ENCODE measurements at places on chromosomes 1 and 21. TPM values are rescaled to one million over a fixed set of nuclear protein-coding genes. Genes with fewer than 3 reads are reported as not detected.

Gene CADM3
- total RNA-seq = 4.3 TPM

Gene ZNF683
- not detected for total RNA-seq

Gene PGBD5
- 0.38 TPM for total RNA-seq

Gene C1orf94
- total RNA-seq = not detected

Gene AJAP1
- 2.3 TPM for total RNA-seq

Gene SPATA1
- 1.7 TPM for total RNA-seq

Gene LRRC7
- 0.24 TPM for total RNA-seq

Gene SLAMF8
- 4.1 TPM for total RNA-seq

Gene RPE65
- not detected for total RNA-seq

Gene ST6GALNAC3
- total RNA-seq = 0.79 TPM

Gene SV2A
- total RNA-seq = 0.49 TPM

DNA sequence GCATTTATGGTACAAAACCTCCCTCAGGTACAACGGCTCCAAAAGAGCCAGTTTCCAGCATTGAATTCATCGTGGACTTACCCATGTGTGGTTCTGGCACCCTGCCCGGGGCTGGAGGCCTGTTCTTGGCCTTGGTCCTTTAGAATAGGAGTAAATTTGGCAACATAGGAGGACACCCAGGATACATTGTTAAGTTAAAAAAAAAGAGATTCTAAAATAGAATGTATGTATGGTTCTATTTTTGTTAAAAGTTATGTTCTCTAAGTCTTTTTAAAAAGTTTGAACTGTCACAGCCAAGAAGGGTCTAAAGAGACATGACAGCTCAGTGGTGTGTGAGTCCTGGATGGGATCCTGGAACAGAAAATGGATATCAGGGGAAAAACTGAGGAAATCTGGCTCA lies 25.9 kb downstream of the EPHX1 start:
- DNase-seq = no peak

DNA sequence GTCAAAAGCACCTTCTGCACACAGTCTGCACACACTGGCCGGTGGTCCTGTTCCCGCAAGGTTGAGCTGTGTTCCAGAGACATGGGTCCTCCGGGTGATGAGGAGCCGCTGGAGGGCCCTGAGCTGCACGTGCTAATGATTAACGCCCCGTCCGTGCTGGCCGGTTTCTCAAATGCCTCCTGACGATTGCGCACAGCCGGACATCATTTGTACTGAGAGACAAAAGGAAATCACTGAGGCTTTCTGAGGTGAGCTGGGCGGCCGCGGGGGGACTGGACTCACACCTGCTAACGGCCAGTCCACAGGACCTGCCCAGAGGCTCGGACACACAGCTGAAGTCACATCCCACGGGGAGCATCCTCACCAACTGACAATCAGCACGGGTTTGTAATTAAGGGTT lies 29.2 kb downstream of the POFUT2 start:
- peak; percentile 77 for DNase-seq

- DNase-seq = no peak
Measured at GRCh38 chr1:246583448-246584185, 17.4 kb downstream of the CNST start.

DNA sequence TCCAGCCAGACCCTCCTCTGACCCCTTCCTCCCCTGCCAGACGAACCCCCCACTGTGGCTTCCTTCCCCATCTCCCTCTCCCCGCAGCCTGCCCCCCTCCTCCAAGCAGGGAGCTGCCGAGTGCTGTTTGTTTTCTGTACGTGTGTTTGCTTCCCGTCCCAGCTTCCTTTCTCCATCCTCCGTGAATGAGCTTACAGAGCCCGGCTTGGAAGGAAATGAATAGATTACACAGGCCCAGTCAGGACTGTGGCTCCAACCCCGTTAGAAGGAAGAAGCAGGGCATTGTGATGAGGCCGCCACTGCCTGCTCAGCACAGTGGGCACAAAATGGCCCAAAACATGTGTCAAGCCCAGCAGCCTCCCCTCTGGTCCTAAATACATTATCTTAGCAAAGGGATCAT lies 123.2 kb downstream of the IGSF21 start:
- DNase-seq = no peak

DNA sequence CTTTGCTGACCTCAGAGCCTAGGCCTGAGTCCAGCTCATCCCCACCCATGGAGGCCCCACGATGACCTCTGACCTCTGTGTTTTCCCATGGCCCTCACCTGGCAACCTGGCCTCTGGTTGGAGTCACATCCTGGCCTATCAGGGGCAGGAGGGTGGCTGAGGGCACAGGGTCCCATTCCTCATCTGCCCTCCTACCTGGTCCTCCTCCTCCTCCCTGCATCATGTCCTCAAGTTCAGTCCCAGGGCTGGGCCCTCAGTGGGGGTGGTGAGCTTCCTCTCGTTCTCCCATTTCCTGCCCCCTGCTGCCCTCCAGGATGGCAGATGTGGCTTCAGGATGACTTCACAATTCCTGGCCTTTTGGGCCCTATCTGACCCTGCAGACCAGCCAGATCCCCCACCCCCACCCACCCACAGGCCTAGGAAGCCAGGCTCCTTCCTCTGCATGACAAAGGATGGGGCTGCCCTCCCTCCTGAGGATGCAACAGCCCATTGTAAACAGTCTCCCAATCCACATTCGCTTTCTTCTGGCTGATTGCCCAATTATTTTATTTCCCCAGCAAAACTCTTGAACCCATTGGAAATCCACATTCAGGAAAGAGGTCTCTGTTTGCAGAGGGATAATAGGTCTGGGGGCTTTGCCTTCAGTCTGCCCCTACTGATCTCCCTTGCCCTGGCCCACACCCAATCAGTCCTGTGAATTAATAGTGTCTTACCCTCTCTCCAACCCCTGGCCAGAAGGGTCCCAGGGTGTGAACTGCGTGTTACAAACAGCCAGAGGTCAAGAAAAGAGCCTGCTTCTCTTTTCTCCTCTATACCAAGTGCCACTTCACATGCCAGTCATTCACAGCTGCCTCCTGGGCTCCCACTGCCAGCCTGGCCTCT lies 10.3 kb upstream of the LEFTY1 start:
- DNase-seq = no peak

- peak; percentile 7 for DNase-seq
Measured at GRCh38 chr1:3055051-3055450, 14.0 kb upstream of the PRDM16 start.

- no peak for DNase-seq
Measured at GRCh38 chr1:10280439-10281350, 70.3 kb downstream of the KIF1B start.

DNA sequence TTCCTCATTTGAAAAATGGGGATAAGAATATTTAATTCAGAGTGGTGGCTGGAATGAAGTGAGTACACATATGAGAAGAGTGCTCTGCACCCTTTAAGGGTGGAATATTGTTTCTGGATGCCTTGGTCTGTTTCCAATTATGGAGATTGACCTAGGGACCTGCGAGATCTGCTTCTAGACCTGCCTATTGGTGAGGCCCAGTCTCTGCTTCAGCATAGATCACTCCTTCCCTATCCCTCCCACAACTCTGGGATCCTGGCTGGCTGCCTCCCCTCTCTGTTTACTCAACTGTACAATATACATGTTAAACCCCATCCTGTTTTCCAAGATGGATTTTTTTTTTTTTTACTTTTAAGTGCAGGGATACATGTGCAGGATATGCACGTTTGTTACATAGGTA lies 6.4 kb upstream of the LDLRAD1 start:
- DNase-seq = no peak

DNA sequence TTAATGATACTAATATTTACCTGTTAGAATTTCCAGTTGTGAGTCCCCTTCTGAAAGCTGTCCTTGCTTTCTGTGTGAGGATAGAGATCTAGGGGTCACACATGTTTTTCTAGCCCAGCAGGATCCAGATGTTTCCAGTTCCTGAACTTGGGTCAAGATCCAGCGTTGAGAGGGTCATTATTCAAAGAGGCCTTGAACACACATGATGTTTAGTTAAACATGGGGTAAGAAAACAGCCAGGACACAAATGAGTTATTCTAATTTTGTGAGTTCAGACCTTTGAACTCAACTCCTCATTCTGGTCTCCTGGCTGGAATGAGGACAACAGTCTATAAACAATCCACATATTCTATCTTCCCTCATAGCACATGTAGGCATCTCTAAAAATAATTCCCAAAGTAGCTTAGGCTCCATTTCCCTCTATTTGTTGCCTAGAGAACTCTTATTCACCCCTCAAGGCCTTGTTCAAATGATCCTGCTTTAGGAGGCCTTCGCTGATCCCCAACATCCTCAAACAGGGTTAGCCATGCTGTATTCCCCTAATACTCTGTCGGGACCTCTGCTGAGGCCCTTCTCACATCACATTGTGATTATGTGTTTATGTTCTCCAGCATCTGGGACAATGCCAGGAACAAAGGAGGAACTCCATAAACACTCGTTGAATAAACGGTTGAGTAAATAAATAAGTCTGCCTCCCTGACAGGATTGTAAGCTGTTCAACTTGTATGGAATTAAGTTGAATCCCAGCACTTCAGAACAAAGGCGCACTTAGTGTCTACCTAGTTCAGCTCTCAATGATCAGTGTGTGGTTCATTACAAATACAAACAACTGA lies 15.0 kb upstream of the KCNN3 start:
- no peak for DNase-seq

DNA sequence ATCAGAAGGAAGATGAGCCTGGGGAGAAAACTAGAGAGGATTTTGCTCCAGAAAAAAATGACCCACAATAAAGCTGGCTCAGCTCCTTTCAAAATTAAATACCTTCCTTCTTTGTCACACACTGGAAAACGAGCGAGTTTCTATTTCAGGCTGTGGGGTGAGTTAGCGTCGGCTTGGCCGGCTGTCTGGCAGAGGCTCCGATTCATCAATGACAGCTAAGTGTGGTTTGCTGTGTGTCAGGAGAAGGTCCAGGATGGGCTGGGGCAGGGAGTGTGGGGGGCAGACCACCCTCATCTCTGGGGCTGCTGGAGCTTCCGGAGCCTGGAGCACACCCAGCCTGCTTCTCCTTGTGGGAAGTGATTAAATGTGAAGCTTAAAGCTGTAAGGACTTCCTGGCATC lies 120.2 kb downstream of the ETS2 start:
- DNase-seq = no peak

DNA sequence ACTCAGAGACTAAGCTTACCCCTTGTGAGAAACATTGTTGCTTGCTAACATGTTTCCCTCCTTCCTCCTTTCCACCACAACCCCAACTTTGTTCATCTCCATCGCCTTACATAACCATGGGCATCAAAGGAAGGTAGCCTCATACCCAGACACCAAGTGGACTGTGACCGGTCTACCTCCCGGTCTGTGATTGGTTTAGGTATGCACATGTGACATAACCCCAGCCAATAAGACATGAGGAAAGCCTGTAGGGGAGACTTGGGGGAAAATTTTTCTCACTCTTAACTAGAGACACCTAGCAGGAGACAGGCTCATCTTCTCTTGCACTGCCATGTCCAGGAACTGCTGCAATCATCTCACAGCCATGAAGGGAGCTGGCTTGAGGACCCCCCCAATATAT lies 120.7 kb downstream of the CDC7 start:
- no peak for DNase-seq

GRCh38 chr1:171252482-171252881 lies 4.2 kb downstream of the FMO1 start:
- DNase-seq = no peak

DNA sequence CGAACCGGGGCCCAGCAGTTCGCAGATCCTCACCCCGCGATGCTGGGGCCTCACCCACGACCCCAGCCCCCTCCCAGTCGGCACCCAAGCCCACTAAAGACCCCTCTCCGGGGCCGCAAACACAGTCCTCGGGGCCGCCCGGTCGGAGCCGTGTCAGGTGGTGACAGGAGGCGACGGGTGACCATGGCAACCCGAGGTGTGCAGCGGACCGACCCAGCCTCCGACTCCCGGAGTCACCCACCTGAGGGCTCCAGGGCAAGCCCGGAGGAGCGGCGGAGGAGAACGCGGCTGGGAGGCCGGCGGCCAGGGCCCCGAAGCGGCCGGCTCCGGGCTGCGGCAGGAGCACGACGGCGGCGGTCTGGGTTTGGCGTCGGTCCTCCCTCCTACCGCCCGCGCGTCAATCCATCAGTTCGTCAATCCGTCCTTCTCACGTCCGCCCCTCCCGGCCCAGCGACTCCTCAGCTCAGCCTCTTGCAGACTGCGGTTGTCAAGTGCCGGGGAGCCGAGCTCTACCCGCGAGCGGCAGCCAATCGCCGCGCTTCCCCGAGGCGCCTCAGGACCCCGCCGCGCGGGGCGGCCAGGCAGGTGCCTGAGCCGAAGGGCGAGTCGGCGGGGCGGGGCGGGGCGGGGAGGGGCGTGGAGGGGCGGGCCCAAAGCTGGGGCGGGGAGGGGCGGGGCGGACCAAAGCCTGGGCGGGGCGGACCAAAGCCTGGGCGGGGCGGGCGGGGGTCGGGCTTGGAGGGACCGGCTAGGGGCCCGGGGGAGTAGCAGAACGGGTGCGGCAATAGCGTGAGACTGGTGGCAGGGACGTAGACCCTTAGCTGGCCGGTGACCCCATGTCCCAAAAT lies at the start of gene WDR47:
WDR47 (minus strand) TSS at position 482 of the 848 bp plus-strand sequence. CDS start 18,590 bp downstream, outside the sequence.
- peak; percentile 97 for DNase-seq

GRCh38 chr1:8425150-8425780 lies 107.4 kb downstream of the SLC45A1 start:
- no peak for DNase-seq

- DNase-seq = no peak
Measured at GRCh38 chr1:101392552-101392951, 155.7 kb downstream of the S1PR1 start.

GRCh38 chr1:56963667-56964066 lies 2.1 kb downstream of the C8B start:
- DNase-seq = no peak

DNA sequence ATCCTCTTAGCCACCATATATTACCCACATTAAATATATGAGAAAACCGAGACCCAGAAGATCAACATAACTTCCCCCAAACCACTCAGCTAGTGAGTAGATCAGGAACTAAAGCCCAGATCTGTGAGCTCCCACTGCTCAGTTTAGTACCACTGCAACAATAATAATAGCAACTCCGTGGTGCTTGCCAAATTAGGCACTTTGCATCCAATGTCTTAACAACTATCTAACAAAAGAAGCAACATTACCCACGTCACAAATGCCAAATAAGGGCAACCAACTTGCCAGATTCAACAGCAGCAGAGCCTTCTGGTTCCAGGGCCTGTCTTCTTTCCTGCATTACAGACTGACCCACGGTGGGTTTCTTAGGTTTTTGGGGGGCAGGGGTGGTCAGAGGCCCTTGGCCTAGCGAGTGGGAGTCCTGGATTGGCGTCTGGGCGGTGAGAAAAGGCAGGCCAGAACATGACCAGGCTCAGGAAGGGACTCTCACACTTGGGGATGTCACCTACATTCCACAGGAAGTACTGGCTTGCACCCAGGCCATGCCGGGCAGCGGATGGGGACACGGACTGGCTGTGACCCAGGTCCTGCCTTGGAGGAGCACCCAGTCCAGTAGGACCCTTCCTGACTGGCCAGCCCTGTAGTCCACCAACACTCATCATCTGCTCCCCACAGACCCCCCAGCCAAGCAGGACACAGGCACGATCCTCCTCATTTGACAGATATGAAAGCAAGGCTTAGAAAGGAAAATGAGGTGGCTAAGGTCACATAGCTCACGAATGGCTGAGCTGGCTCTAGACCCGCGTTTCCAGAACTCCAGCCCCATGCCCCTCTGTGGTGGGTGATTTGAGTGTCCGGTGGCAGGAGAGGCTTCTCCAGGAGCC lies 4.6 kb downstream of the HCRTR1 start:
- peak; percentile 68 for DNase-seq
